Fibroblast of upper back skin (primary cell): ENCODE measurements at places on chromosomes 6 and 20.

GRCh38 chr6:154428897-154429296 lies 72.3 kb upstream of the IPCEF1 start:
- DNase-seq = peak; percentile 36

- no peak for DNase-seq
These were observed 19.1 kb downstream of the XRN2 start for GRCh38 chr20:21322083-21322710.

DNA sequence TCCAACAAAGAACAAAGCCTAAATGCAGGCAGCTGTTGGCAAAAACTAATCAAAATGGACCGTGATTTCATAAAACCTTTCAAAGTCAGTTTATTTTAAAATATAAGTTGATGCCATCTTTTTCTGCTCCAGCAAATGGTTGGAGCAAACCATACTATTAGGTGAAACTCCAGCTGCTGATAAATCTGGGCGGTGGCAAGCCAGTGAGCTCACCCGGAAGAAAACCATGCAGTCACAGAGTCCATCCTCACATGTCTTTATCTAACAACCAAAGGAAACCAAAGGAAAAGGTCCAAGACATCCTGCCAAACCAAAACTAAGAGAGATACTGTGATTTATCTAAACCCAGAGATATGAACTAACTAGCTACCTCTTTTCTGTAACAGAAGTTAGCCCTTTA lies 72.6 kb downstream of the HIVEP2 start:
- DNase-seq = no peak

DNA sequence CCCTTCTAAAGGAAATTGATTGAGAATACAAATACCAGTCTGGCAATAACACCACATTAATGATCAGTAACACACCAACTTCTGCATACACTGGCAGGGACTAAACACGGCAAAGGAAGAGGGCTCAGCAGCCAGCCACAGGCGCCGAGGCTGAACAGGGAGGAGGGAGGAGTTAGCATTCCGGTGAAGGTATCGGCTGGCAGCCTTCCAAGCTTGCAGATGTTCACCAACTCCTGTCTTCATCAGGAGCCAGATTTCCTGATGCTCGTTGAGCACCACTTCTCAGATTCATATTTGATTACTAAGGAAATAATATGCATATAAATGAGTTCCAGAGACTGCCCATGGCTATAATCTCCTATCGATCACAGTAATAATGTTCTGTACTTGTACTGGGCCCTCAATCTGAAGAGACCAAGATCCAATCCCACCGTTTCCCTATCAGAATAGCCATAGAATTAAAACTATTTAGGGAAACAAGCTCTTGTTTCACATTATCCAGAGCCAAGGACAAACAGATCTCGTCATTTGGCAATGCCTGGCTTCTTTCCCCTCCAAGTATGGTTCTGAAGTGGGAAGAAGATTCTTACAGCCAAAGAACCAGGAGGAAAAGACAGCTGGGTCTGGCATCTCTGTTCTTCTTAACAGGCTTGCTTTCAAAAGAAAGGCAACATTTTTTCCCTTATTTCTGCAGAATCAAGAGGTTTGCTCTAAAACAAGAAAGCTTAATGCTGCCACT lies 42.2 kb downstream of the GFOD1 start:
- peak; percentile 74 for DNase-seq

DNA sequence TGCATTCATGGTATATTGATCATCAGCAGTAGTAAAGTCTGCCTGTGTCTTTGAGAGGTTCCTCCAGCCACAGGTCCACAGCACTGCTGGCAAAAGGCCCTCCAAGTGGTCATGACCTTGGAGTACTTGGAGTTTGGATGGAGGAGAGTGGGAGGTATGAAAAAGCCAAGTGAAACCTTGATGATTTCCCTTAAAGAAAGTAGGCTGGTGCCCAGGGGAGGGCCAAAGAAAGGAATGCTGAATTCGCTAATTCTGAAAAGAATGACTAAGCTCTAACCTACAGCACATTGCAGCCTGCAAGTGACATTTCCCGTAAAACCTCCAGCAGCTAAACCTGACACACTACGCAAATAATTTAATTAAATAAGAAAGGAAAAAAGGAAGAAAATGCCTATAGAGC lies 223.4 kb upstream of the TAB2 start:
- peak; percentile 48 for DNase-seq

- peak; percentile 8 for DNase-seq
These were observed 718.6 kb downstream of the QKI start for GRCh38 chr6:164133095-164133494.

- DNase-seq = no peak
These were observed 46.0 kb upstream of the ADGRG6 start for GRCh38 chr6:142255785-142256184.

DNA sequence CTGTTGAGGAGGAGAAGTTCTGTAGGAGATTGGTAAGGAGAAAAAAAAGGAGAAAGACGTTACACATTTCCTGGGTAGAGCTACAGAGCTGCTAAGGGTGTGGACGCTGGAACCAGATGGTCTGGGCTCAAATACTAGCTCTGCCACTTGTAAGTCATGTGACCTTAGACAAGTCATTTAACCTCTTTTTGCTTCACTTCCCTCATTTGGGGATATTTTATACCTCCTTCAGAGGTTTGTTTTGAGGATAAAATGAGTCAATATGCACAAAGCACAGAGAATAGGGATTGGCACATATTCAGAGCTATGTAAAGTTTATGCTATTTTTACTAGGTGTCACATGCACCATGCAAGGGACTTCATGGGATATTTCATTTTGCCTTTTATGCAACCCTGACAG lies 708.8 kb downstream of the DHX35 start:
- DNase-seq = no peak

DNA sequence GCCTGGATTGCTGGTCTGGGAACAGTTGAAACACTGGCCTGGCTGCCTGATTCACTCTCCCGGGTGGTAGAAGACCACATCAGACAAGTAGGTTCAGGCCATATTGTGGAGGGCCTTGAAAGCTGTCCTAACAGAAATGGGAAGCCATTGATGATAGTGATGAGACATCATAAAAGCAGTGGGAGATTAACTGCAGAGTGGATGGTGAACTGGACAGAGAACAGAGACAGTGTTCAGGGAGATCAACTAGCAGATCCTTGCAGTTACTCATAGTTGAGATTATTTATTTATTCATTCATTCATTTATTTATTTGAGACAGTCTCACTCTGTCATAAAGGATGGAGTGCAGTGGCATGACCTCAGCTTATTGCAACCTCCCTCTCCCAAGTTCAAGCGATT lies 30.2 kb upstream of the MCM3 start:
- DNase-seq = no peak

- no peak for DNase-seq
These were observed 200.9 kb downstream of the GJA10 start for GRCh38 chr6:90095145-90095544.

DNA sequence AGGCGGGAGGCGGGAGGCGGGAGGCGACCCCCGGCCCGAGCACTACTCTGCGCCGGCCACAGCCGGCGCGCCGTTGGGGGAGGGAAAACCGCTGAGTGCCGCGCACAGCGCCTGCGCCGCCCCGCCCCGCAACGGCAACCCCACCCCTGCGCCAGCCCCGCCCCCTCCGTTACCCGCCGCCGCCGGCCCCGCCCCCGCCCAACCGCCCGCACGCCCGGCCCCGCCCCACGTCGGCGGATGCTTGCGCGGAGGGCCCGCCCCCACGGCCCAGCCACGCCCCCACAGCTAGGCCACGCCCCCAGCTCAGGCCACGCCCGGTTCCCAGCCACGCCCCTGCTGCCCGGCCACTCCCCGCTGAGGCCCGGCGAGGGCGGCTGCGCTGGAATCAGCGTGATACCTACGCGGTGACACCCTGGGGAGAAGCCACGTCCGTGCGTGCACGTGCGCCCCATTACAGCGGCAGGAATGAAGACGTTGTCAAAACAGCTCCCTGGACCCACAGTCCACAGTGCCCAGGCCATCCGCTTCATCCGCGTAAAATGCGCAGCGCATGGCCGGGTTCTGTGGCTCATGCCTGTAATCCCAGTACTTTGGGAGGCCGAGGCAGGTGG lies at the start of gene TCFL5:
TSS of gene TCFL5 (minus strand) at position 97 of the 611 bp plus-strand sequence. CDS start 152 bp downstream, outside the sequence.
- peak; percentile 82 for DNase-seq
